ENCODE measurements at places on chromosomes 1 and 21.

- DNase-seq: no peak
Observed at GRCh38 chr1:149979245-149979971, 31.1 kb downstream of the OTUD7B start.

GRCh38 chr1:232704694-232705680 is 75.1 kb upstream of the SIPA1L2 start:
- DNase-seq: peak; percentile 31

- no peak for DNase-seq
Observed at GRCh38 chr1:27342778-27343638, 1.2 kb downstream of the SYTL1 start.

- no peak for DNase-seq
Observed at GRCh38 chr1:16449666-16450065, 9.1 kb downstream of the NECAP2 start.

- DNase-seq: no peak
Observed at GRCh38 chr1:204487256-204487615, 7.4 kb downstream of the PIK3C2B start.

DNA sequence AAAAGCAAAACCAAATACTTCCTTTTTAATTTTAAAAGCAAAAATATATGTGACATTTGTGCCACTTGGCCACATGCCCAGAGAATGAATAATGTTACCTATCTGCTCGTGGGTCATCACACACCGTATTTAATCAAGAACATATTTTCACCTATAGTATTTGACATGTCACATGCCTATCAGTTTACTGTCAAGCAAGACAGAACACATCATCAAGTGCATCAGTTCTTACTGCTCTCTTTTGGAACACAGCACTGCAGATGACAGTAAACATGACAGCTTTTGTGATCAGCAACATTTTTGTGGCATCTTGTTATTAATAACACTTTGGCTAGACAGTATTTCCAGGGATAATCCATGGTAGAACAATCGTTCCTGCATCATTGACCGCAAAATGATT is 134.4 kb downstream of the LRRC7 start:
- no peak for DNase-seq

DNA sequence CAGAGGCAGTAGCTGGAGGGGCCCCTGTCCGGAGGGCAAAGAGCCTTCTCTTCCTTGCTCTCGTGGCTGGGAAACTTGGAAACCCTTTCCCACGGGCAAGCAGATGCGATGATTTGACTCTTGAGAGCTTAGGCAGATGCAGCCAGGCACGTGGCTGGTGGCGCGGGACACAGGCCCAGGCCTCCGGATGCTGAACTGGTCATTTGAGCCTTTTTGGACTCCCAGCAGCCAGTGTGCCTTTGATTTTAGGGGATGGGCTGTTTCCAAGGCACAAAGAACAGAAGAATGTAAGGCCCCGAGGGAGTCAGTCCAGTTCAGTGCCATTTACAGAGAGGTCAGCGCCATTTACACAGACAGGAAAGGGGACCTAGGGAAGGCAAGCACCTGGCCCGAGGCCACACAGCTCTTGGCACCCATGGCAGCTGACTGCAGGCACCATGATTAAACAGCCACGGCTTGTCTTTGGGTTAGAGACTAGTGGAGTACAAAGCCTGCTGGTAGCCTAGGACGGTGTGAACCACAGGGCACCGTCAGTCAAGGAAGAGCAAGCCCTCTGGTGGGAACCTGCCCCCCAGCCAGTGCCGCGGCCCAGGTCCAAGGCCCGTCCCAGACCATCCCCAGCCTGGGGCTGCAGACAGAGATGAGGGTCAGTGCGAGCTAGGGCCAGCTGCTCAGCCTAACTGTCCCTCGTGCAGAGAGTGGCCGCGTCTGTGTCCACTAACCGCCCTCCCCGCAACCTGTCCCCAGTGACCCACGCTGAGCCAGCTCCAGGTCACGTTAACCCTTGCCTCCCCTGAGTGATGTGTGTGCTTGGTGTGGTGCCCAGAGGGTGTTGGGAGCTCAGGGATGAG is 20.4 kb upstream of the CCDC27 start:
- no peak for DNase-seq

DNA sequence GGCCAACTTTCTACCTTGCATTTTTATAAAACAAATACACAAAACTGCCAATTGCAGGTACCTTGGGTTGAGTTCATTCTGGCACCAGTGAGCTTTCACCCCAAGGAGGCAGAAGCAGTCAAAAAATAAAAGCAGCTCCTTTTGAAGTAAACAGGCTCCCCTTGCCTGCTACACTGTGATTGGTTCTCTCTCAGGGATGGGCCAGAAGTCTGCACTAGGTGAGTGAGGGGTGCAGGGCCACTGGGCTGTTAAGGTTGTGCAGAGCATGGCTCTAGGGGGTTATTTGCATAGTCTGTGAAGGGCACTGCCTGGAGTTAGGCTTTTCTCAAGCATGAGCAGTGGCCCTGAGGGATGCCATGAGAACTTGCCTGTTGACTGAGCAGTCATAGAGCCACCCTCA is 39.1 kb downstream of the AKNAD1 start:
- no peak for DNase-seq

DNA sequence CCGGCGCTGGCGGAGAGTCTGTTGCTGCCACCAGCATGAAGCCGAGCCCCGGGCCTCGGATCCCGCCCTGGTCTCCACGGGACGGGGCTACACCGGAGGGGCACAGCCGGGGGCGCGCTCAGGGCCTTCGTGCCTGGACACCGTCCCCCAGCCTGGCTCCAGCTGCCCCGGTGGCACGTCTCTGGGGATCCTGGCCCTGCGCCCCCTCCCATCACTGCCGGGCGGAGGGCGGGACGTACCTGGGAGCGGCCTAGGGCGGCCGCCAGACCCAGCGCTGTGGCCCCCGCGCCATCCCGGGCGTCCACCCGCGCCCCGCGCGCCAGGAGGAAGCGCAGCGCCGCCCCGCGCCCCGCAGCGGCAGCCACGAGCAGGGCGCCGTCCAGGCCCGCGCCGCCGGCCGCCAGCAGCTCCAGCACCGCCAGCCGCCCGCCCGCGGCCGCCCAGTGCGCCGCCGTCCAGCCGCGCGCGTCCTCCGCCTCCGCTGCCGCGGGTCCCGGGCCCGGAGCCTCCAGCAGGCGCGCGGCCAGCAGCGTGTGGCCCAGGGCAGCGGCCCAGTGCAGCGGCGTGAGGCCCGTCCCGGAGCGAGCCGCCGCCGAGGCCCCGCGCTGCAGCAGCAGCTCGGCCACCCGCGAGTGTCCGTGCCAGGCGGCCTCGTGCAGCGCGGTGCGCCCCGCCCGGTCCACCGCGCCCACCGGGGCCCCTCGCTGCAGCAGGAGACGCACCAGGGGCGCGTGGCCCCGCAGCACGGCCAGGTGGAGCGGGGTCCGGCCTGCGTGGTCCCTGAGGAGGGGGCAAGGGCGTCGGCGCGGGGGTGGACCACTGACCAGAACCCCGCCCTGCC is 1.0 kb downstream of the ANKRD65 start:
- DNase-seq: no peak

GRCh38 chr1:58035523-58035922 is 511.0 kb downstream of the OMA1 start:
- DNase-seq: no peak

GRCh38 chr1:169546087-169546995 is 39.9 kb downstream of the F5 start:
- DNase-seq: peak; percentile 61

DNA sequence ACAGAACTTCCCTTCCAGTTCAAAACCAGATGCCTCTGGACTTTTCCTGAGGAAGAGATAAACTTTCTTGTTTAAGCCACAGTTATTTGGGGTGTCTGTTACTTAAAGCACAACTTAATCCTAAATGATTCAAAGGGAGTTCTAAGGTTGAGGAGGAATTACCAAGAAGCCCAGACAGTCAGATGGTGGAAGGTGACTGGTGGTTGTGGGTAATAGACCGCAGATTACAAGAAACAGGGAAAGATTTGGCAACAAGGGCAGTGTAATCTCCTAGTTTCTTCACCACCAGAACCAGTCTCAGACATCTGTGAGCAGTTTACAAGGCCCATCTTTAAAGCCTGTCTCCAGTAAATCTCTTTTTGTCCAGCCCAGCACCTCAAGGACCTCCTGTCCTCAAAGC is 130.1 kb upstream of the CTTNBP2NL start:
- DNase-seq: no peak

- no peak for DNase-seq
Observed at GRCh38 chr1:187692799-187693198, 864.0 kb downstream of the PLA2G4A start.

DNA sequence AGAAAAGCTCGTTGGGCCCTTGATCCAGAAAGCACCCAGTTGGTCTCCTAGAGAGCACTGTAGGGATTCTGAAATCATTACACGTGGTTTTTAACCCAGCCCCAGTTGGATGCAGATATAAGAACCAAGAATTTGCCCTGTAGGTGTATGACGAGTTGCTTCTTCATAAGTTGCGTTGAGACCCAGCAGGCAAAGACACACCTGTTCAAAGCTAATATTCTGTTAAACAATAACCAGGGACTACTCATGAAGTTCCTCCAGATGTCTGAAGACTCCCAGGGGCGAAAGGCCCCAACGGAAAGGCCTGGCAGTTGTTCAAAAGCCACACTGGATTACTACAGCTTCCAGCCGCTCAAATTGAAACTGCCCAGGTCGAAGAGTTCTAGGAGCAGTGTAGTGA is 88.6 kb upstream of the HNRNPU start:
- DNase-seq: no peak

GRCh38 chr1:182291584-182292192 is 99.9 kb downstream of the GLUL start:
- DNase-seq: no peak

DNA sequence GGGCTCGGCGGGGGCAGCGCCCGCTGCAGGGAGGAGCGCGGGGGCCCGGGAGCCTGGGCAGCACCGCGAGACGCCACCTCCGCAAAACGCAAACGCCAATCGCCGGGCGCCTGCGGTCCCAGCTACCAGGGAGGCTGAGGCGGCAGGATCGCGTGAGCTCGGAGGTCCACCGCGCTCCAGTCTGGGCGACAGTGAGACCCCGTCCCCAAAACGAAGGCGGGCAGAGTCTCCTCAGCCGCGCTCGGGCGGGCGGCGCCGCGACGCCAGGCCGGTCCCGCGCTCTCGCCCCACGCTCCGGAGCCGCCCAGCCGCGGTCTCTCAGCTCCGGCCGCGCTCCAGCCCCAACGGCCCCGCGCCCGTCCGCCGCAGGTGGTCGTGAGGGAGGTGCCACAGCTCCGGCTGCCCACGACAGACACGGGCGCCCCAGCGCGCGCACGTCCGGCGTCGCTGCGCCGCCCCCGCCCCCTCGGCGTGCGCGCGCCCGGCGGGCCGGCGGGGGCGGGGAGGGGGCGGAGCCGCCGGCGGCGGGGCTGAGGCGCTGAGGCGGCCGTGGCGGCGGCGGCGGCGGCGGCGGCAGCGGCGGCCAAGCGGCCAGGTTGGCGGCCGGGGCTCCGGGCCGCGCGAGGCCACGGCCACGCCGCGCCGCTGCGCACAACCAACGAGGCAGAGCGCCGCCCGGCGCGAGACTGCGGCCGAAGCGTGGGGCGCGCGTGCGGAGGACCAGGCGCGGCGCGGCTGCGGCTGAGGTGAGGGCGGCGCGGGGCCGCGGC is at the start of gene ADARB1:
Gene ADARB1 (plus strand): TSS at position 533 of the 770 bp plus-strand sequence. CDS start 97,077 bp downstream, outside the sequence.
- DNase-seq: peak; percentile 62

- no peak for DNase-seq
Observed at GRCh38 chr1:192538407-192539296, 36.9 kb upstream of the RGS1 start.

- DNase-seq: no peak
Observed at GRCh38 chr1:55347866-55348265, 132.7 kb upstream of the USP24 start.

DNA sequence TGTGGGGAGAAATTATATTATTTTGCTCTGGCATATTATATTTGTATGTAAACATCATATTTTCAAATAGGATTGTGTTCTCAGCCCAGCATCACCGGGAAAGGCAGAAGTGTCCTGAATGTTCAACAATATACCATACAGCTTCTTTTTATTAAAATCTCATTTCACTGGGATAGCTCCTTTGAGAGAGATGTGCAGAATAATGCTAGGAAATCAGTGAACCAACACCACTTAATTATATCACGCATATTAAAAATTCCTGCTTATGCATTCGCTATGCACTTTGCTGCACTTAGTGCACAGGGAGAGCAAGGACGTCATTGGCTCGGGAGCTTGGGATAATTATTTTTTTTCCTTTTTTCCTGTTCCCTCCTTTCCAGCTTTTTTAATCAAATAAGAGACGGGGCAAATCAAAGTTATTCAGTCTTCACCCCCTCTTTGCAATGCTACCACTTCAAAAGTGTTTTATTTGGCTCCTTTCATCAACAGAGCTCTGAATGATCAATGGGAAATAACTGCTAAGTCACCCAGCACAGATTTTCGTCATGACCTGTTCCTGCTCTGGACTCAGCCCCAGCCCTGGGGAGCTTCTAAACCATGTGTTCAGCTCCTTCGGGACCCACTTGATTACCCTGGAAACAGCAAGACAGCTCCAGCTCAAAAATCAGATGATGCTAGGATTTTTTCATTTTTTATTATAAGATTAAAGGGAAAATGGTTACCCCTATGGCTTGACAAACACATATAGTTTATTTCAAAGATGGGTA is 165.5 kb upstream of the DUSP10 start:
- no peak for DNase-seq

DNA sequence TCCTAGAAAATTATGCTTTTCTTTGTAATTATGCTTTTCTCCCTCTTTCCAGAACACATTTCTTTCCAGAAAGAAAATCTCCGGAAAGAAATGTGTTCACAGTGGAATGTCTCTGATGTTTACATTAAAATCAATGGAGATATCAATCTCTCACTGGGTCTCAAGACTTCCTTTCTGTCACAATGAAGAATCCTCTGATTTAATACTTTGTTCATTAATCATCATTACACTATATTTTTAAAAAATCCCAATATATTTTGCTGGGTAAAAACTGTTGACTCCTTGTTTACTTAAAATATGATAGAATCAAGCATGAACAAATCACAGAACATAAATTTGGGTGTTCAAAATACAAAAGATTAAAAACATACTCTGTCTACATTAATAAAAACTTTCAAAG is 26.3 kb upstream of the TGFBR3 start:
- no peak for DNase-seq

GRCh38 chr1:98027103-98027705 is 106.4 kb upstream of the DPYD start:
- DNase-seq: no peak

- DNase-seq: no peak
Observed at GRCh38 chr1:236526079-236526478, 2.3 kb downstream of the LGALS8 start.

DNA sequence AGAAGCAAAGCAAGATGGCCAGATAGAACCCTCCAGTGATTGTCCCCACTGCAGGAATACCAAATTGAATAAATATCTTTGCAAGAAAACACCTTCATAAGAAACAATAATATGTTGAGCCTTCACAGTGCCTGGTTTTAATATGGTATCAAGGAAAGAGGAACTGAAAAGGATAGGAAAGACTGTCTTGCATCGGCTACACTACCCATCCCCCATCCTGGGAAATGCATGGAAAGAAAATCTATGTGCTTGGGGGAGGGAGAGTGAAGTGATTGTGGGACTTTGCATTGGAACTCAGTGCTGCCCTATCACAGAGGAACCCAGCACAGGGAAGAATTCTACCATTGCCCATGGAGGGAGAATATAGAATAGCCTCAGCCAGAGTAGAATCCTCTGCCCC is 28.6 kb upstream of the AK5 start:
- no peak for DNase-seq

- DNase-seq: no peak
Observed at GRCh38 chr1:107896401-107896800, 68.6 kb downstream of the VAV3 start.
